ENCODE measurements at places on chromosomes 16 and 17.

GRCh38 chr17:6374761-6375312 is 60.1 kb downstream of the AIPL1 start:
- DNase-seq: peak; percentile 28

- no peak for DNase-seq
These were observed 76.8 kb downstream of the MPRIP start for GRCh38 chr17:17119106-17119505.

DNA sequence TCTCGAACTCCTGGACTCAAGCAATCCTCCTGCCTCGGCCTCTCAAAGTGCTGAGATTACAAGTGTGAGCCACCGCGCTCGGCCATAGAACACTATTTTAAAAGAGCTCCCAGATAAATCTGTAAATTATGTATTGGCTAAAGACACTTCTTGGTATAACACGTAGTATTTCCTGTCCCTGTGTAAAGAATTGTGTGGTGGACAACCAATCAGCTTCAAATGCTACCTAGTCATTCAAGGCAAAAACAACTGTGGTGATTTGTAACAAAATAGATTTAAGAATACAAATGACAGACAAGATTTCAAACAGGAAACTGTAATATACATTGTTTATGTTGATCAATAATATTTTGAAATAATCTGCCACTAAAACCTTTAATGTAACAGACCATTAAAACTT is 14.6 kb downstream of the CRLF3 start:
- DNase-seq: no peak

- DNase-seq: no peak
These were observed 9.4 kb downstream of the EVPL start for GRCh38 chr17:76017481-76018339.

DNA sequence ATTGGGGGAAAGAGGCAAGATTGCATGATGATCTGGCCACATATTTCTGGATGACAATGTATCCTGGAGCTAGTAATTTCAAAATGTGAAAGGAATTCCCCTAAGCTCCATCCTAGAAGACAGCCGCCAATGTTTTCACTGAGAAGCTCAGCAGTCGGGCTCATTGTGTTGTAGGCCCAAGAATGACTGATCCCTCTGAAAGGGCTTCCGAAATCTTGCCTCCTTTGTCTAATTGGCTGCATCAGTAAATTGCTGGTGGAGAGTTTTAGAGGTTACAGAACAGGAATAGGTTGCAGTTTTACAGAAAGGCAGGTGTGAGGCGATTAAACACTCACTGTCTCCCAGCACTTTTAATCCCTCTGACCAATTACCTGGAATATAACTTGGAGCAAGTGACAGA is 464.1 kb upstream of the SALL1 start:
- no peak for DNase-seq

DNA sequence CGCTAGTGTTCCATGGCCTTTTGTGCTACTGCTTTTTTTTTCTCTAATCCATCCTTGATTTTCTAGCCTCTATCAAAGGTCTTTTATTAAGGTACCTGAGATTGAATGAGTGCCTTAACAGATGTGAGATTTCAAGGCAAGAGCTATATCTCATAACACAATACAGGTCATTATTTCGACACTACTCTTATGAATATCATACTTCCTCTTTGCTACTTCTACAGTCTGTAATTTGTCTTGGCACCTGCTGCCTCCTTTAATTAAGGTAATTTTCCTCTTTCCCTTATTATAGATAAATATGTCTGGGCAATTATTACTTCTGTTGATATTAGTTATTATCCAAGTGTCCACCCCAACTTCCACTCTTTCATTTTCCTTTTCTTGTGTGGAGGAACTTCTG is 5.3 kb downstream of the KRT28 start:
- no peak for DNase-seq

DNA sequence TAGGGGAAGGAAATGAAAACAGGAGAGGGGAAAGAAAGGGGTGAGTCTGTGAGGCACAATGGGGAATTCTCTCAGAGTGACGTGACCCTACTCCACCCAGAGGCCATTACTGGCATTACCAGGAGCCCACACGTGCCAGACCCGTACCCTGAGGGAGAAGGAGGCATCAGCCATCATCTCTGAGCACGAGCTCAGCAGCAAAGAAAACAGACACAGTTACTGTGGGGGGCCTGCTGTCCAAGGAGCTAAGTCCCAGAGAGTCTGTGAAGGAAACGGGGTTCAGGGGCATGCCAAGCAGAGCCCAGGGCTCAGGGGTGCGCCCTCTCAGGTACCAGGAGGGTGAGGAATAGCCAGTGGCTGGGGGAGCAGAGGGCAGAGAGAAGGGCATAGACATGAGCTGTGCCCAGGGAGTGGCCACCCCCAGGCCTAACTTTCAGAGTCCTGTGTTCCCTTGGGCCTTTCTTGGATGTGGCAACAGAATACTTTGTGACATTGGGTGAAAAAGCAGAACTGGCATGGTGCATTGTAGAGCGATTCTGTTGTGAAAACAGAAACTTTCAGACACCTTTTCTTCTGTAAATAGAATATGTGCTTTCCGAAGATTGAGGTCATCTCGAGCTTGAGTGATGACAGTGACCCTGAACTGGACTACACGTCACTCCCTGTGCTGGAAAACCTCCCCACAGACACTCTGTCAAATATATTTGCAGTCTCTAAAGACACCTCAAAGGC is 11.3 kb downstream of the TAF1C start:
- DNase-seq: peak; percentile 16

DNA sequence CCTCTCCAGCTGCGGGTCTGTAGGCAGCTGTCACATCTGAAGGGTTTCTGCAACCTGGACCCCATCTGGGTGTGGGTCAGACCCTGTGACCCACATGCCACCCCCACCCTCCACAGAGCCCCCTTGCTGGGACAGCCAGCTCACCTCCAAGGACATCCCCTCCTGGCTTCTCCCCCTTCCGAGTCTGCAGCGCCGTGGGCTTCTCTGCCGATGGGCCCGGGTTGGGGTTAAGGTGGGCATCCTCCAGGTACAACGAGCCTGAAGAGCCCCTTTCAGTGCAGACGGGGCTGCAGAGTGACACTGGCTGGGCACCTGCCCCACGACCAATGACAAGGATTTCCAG is 28.9 kb downstream of the OR1D5 start:
- DNase-seq: no peak

Measured in stimulated activated CD8-positive, alpha-beta memory T cell treated with anti-CD3 and anti-CD28 coated beads, Interleukin-7, amount 100 ng/mL, for 4 hours (primary cell).